Globus pallidus (tissue), 1 donor: ENCODE measurements at places on chromosomes 5 and 9.

DNA sequence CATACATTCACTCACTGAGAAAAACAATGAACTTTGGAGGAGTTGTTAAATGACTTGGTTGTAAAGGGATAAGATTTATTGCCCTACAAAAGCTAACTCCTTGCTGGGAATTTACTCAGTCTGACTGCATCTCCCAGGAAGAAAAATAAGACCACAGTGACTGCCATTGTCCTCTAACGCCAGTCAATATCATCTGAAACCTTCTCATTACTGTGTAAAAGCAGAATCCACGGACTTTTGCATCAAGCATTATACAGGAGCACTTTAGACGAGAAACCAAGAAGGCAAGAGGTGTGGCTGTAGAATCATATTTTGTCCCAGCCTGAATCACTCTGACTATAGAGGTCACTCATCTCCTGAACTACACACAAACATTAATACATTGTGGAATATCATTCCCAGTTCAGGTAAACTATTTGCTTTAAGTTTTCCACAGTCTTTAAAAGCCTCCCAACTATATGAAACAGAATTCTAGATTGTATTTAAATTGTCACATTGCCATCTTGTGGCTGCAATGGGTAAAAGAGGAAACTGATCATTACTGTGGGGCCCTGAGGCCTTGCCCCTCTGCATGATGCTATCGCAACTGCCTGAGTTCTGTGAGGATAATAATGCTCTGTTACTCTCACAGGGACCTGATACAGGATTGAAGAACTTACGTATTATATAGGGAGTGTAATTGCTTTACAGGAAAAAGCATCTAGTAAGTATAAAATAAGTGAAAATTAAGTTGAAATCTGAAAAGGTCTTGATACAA, 142.9 kb downstream of the SLCO4C1 start:
- DNase-seq, result peak; percentile 15

DNA sequence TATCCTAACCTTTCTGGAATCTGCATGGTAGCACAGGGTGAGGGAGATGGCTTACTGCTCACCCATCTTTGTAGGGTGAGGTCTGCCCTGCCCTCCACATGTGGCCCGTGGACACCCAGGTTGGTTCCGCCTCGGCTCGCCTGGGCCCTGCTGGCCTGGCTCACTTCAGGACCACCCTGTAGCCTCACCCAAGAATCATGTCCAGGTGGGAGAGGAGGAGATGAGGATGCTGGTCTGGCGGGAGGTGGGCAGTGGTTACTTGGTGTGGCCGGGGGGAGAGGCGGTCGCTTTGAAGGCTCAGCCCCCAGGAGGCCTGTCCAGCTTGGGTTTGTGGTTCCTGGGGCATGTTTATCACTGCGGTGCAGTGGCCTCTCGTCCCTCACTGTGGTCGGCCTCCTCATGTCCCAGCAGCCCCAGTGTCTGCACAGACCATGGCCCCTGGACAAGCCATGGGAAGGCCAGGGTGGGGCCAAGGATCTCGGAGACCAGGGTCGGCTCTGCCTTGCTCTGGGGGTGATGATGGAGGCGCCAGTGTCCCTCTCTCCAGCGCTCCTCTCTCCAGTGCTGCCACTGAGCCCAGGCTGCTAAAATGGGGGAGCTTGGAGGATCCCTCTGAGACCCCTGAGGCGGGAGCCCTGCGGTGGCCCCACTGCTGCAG, 4.6 kb downstream of the OBP2B start:
- no peak for DNase-seq

GRCh38 chr5:171599411-171599810, 180.0 kb downstream of the FGF18 start:
- DNase-seq, result no peak

DNA sequence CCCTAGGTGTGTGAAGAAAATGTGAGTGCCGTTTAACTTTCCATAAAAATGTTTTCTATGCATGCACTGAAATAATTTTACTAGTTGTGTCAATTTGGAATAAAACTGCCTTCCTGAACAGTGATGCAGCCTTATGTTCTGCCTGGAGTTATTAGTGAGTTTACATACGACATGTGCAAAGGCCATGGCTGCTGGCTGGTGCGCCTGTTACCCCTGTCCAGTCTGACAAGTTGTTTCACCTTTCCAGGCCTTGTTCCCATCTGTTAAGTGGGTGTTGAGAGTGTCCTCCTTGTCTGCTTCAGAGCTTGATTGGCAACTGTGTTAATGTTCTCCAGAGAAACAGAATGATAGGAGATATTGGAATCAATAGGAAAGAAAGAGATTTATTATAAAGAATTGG, 60.6 kb downstream of the TJP2 start:
- no peak for DNase-seq

DNA sequence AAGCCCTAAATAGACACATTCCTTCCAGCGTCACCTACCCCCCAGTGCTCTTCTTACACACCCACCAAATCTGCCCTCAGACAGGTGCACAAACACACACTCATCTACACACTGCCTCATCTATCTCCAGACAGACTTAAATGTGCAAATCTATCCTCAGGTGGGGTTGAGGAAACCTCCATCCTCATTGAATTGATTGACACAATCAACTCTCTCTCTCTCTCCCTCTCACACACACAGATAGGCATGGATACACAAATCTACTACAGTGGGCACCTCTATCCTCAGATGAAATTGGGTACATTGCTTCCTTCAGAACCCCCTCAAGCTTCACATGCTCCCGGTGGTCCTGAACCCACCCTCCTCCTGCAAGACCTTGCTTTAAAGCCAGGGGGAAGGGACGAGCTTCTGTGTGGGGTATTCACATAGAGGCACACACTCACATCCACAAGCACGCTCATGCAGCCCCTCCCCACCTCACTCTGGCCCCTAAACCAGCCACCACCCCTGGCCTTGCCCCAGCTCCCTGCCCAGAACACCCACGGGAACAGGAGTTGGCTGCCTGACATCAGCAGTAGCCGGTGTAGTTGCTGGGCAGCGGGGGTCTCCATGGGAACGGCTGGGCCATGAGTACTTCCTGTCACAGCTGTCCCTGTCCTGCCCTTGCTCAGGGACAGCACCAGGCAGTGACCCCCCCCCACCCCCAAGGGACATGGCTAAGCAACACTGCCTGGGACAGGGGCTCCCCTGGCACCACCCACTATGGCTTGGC, 22.8 kb downstream of the PCDH1 start:
- DNase-seq, result peak; percentile 54

GRCh38 chr5:130090569-130091270, 186.5 kb downstream of the CHSY3 start:
- DNase-seq, result no peak

DNA sequence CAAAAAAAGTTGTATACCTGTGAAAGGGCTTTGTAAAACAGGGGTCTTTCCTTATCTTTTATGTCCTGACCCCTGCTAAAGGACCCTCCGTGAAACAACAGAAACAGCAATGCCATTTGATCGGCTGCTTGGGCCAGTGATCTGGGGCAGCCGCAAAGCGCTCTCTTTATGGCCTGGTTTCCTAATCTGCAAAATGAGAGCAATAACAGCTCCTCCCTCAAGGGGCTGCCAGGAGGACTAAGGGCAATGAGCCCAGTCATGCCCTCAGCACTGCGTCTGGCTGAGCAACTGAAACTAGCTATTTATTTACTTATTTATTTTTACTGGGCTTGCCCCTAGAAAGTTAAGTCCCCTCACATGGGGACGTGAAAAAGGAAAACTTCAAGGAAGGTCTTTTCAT, 18.3 kb downstream of the CMBL start:
- peak; percentile 24 for DNase-seq

DNA sequence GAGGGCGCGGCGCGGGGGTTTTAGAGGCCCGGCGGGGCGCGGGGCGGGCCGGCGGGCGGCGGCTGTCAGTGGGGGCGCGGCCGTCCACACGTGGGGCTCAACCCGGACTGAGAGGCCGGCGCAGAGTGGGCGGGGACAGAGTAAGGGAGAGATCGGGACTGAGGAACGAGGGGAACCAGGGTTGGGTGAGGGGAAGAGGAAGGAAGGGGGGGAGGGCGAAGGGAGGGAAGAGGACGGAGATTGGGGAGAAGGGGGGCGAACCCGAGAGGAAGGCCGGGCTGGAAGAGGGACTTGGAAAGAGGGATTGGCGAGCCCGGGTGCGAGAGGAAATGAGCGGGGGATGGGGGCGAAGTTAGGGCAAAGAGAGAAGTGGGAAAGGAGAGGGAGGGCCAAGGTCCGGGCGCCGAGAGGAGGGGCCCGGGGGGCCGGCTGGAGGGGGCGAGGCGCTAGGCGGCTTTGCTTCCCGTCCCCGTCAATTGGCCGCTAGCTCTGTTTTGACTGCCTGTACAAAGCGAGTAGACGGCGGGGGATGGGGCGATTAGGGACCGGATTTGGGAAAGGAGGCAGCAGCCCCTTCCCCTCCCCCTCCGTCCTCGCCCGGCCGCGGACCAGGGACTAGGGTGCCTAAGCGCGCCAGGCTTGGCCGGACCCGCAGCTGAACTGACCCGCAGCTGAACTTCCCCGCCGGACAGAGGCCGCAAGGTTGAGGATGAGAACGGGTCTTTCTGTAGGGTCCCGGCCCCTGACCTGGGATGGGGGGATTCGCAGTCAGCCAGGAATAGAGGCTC, 399 bp upstream of the FBN2 start:
- no peak for DNase-seq

- no peak for DNase-seq
Observed at GRCh38 chr9:88388886-88389605, 802 bp downstream of the SPIN1 start.

DNA sequence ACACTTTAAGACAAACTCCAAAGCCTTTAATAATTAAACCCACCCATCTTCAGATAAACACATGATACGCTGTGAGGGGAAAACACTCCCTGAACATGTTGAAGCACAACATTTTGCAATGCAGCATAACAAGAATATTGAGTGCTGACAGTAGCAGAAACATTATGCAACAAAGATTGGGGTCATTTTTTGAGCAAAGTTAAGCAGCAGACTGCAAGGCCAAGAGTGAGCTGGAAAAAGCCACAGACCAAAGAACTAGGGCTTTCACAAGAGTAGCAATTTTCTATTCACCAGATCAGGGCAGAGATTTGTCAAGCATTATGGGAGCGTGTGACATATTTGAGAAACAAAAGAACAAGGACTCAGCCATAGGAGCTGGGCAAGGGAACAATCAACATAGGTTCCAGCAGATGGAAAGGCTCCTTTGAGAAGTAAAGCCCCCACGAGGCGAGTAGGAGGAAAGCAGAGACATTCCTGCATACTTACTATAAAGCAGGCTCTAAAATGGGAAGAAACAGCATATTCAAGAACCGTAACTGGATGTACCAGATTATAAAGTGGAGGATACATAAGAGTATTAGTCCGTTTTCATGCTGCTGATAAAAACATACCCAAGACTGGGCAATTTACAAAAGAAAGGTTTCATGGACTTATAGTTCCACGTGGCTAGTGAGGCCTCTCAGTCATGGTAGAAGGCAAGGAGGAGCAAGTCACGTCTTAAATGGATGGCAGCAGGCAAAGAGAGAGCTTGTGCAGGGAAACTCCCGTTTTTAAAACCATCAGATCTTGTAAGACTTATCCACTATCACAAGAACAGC, 4.8 kb upstream of the TTC23L start:
- DNase-seq, result no peak

DNA sequence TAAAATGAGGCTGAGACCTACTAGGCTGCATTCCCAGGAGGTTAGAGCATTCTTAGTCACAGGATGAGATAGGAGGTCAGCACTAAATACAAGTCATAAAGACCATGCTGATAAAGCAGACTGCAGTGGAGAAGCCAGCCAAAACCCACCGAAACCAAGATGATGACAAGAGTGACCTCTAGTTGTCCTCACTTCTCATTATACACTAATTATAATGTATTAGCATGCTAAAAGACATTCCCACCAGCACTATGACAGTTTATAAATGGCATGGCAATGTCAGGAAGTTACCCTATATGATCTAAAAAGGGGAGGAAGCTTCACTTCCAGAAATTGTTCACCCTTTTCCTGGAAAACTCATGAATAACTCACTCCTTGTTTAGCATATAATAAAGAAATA, 88.6 kb downstream of the PLPPR1 start:
- no peak for DNase-seq

GRCh38 chr5:66151030-66151429, 6.9 kb downstream of the SREK1 start:
- no peak for DNase-seq

- no peak for DNase-seq
Observed at GRCh38 chr9:16277471-16277960, 593.0 kb downstream of the BNC2 start.

DNA sequence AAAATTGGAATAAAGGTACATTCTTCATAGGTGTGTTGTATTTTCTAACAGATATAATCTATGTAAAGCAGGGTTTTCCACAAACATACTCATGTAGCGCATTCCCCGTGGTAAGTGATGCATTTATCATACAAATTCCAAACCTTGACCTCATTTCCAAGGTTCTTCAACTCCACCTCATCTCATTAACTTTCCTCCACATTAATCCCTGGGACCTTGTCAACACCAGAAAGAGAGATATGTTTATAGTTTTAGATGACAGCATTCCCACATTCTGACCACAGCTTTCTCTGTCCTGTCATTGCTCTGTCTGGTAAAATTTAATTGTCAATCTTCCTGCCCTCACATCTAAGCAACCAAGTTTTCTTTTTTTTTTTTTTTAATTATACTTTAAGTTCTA, 415.1 kb downstream of the TMEM161B start:
- no peak for DNase-seq

GRCh38 chr9:97529363-97530076, 28.1 kb downstream of the TMOD1 start:
- DNase-seq, result peak; percentile 3

- no peak for DNase-seq
Observed at GRCh38 chr5:35096216-35096615, 48.5 kb upstream of the AGXT2 start.

DNA sequence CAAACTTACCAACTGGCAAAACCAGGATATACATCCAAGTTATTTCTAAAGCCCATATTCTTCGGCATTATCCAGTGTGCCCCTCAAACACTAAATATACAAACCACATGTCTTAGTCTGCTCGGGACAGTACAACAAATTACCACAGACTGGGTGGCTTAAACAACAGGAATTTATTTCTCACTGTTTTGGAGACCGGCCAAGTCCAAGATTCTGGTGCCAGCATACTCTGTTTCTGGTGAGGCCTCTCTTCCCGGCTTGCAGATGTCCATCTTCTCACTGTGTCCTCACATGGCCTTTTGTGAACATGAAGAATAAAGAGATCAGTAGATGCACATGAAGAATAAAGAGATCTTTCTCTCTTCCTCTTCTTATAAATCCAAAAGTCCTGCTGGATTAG, 12.9 kb upstream of the SLCO6A1 start:
- peak; percentile 85 for DNase-seq

- no peak for DNase-seq
Observed at GRCh38 chr9:120473608-120474007, 106.4 kb downstream of the CDK5RAP2 start.

GRCh38 chr5:133782736-133783135, 170.4 kb upstream of the FSTL4 start:
- DNase-seq, result no peak
